ENCODE measurements at places on chromosomes 2 and 18.

- no peak for DNase-seq
Observed at GRCh38 chr18:35182151-35182550, 58.7 kb upstream of the ZNF397 start.

GRCh38 chr2:119749477-119750012, 10.2 kb upstream of the PTPN4 start:
- no peak for DNase-seq

GRCh38 chr2:173171321-173171720, 95.7 kb downstream of the MAP3K20 start:
- no peak for DNase-seq

- DNase-seq = no peak
Observed at GRCh38 chr2:159096901-159097300, 128.5 kb downstream of the TANC1 start.

GRCh38 chr2:66568650-66569300, 133.8 kb downstream of the MEIS1 start:
- no peak for DNase-seq

DNA sequence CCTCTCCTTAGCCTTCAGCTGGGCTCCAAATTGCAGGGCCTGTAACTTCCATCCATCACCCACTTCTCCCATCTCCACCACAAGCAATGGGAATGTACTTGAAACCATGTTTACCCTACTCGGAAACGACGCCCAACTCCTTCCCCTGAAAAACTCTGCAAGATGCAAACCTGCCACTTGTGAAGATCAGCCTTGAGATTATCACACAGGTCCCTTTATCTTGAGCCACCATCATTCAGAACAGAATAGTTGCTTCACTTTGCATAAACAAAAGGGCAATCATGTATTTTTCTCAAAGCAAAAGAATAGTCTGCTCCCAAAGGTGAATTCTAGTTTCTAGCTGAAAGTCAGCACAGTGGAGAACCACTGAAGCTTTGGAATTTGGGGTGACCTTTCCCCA, 75.8 kb downstream of the TNFRSF11A start:
- no peak for DNase-seq

Measured in stimulated activated CD8-positive, alpha-beta memory T cell treated with anti-CD3 and anti-CD28 coated beads, Interleukin-12 subunit alpha, Interleukin-12 subunit beta, amount 100 ng/mL, for 4 hours (primary cell).